SK-N-SH (cell line): ENCODE measurements at places on chromosomes 7 and 10. TPM values are rescaled to one million over a fixed set of nuclear protein-coding genes. Genes with fewer than 3 reads are reported as not detected.

DNA sequence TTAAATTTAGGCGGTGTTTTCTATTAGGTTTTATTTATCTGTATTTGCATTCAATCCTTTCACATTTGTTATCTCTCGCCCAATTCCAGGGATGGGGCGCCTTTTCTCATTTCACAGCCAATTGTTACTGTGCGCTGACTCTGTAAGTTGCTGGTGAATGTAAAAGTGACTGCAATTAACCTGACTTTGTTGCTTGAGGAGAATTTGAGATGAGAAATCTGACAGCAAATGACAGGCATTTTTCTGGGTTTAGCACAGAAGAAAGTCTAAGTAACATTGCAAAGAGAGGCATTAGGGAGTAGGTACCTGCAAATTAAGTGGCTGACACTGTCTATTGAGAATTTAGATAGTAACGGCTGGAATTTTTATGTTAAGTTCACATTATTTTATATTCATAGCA lies 16.6 kb downstream of the FOXP2 start:
- no peaks in the 10 kb centered on the region for H3K4me1 ChIP-seq
- H3K4me3 ChIP-seq = no peak overlapping the region
- no peaks in the 10 kb centered on the region for H3K36me3 ChIP-seq

DNA sequence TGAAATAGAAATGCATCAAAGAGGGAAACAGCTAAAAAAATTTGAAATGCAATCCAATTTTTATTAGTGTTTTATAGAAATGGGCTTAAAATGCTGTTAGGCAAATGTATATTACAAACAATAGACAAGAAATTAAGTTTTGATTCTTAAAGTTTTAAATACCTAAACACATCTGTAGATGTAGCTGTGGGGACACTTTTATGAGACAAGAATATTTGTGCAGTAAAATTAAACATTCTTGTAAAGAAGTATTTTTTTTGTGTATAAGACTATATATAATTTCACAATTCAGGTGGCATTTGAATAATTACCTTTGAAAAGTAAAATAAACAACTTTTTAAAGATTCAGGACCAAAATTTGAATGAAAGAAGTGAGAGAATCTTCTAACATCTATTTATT lies 1015.9 kb downstream of the REEP3 start:
- no peak overlapping the region for H3K4me3 ChIP-seq
- H3K4me1 ChIP-seq = no peaks in the 10 kb centered on the region
- H3K27me3 ChIP-seq = no peaks in the 10 kb centered on the region

- no peak overlapping the region for H3K4me3 ChIP-seq
- DNase-seq = peak; percentile 56
- H3K27ac ChIP-seq = no peak overlapping the region
- no peaks in the 10 kb centered on the region for H3K27me3 ChIP-seq
These were observed 418.3 kb downstream of the PAXIP1 start for GRCh38 chr7:154584352-154585252.

DNA sequence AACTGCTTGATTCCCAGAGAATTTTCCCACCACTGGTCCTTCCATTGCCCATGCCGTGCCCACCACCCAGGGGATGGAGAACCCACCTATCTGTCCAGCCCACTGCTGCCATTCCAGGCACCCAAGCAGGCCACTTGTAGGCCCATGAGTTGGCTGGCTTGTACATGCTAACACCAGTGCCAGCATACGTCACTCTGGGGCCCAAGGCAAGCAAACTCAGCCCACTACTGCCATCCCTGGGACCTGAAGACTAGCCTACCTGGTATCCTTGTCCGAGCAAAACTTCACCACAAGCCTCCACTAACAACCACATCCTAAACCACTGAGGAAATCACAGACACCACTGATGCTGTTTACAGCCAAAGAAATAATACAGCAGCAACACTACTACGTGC lies 44.7 kb upstream of the CDK6 start:
- H3K4me3 ChIP-seq = no peak overlapping the region
- no peak for DNase-seq
- H3K27ac ChIP-seq = no peak overlapping the region

- H3K27ac ChIP-seq = no peak overlapping the region
- DNase-seq = no peak
- H3K4me1 ChIP-seq = no peaks in the 10 kb centered on the region
- no peaks in the 10 kb centered on the region for H3K27me3 ChIP-seq
- H3K36me3 ChIP-seq = no peaks in the 10 kb centered on the region
These were observed 19.0 kb downstream of the TMEM236 start for GRCh38 chr10:17771017-17771416.

GRCh38 chr10:57188846-57189245 lies 827.8 kb upstream of the ZWINT start:
- DNase-seq = no peak
- no peak overlapping the region for H3K27ac ChIP-seq
- H3K27me3 ChIP-seq = no peaks in the 10 kb centered on the region
- H3K36me3 ChIP-seq = no peaks in the 10 kb centered on the region
- H3K4me3 ChIP-seq = no peak overlapping the region
- H3K4me1 ChIP-seq = no peaks in the 10 kb centered on the region

GRCh38 chr7:82284936-82285519 lies 158.5 kb downstream of the CACNA2D1 start:
- no peak overlapping the region for H3K27ac ChIP-seq
- no peak overlapping the region for H3K4me3 ChIP-seq

- no peaks in the 10 kb centered on the region for H3K36me3 ChIP-seq
- H3K27ac ChIP-seq = no peak overlapping the region
- H3K27me3 ChIP-seq = no peaks in the 10 kb centered on the region; the same call in 1 of the 2 replicates
- H3K4me1 ChIP-seq = peaks cover 4% of the 10 kb centered on the region; the same call in 1 of the 2 replicates
These were observed 81.5 kb downstream of the FRMPD2 start for GRCh38 chr10:48192881-48193450.

DNA sequence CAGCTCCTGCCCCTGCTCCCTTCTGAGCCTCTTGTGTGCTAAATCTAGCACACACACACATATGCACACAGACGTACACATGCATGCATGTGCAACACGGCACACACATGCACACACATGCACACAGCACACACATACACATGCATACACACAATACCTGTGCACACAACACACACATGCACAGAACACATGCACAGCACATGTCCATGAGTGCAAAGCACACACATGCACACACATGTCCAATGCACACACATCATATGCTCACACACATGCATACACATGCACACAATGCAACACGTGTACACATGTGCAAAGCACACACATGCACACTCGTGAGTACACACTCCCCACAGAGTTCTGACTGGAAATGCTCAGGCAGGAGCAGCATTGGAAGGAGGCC lies 115.0 kb downstream of the WDR37 start:
- H3K27me3 ChIP-seq = no peaks in the 10 kb centered on the region
- H3K4me3 ChIP-seq = no peak overlapping the region
- DNase-seq = no peak
- H3K27ac ChIP-seq = no peak overlapping the region
- H3K36me3 ChIP-seq = no peaks in the 10 kb centered on the region

DNA sequence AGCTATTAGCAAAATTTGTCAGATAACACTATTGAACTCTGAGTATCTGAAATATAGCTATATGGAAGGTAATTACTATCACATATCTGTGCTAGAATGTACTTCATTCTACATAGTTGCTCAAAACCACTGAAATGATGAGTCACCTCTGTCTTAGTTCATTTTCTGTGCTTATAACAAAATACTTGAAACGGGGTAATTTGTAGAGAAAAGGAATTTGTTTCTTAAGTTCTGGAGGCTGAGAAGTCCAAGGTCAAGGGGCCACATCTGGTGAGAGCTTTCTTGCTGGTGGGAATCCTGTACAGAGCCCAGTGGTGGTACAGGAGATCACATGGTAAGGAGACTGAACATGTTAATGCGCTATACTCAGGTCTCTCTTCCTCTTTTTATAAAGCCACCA lies 41.9 kb upstream of the TNKS2 start:
- H3K27me3 ChIP-seq = no peaks in the 10 kb centered on the region
- no peaks in the 10 kb centered on the region for H3K36me3 ChIP-seq
- no peak for DNase-seq
- no peak overlapping the region for H3K27ac ChIP-seq
- no peak overlapping the region for H3K4me3 ChIP-seq

DNA sequence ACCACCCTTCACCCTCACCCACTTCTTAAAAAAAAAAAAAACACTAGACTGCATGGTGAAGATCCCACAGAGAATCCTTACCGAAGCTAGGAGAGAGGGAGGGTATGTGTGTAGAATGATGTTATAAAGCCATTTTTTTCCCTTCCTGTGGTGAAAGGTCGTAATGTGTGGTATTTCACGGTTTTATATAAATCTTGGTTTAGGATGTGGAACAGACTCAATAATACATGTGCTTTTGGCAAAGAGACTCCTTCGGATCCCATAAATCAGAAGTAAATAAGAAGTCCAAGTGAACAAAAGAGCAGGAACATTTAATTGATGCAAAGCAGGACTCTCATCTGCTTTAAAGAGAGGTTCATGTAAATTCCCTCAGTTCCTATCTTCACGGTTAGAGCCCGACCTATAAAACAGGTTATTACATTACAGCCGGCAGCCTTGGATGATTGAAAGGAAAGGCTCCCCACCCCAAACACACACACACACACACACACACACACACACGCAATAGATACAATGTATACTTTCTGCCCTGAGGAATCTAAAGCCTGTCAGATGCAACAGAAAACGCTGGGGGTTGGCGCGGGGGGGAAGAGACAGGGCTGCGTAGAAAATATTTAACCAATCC lies 8.8 kb downstream of the DLX5 start:
- H3K4me1 ChIP-seq = no peaks in the 10 kb centered on the region; the same call in 1 of the 2 replicates
- H3K36me3 ChIP-seq = no peaks in the 10 kb centered on the region; the same call in 1 of the 2 replicates
- no peak for DNase-seq
- peak overlapping the region; percentile 53; the same call in 1 of the 2 replicates for H3K4me3 ChIP-seq
- H3K27ac ChIP-seq = no peak overlapping the region

GRCh38 chr10:75195035-75195763 lies 15.4 kb upstream of the VDAC2 start:
- H3K36me3 ChIP-seq = no peaks in the 10 kb centered on the region
- no peak overlapping the region for H3K4me3 ChIP-seq
- no peak for DNase-seq
- no peaks in the 10 kb centered on the region for H3K27me3 ChIP-seq
- no peak overlapping the region for H3K27ac ChIP-seq
- H3K4me1 ChIP-seq = no peaks in the 10 kb centered on the region

GRCh38 chr7:49638166-49638565 lies 135.3 kb upstream of the VWC2 start:
- no peaks in the 10 kb centered on the region for H3K27me3 ChIP-seq
- no peak for DNase-seq
- no peak overlapping the region for H3K27ac ChIP-seq
- H3K4me3 ChIP-seq = no peak overlapping the region
- H3K4me1 ChIP-seq = no peaks in the 10 kb centered on the region

GRCh38 chr10:68332259-68333057 lies at the start of gene PBLD:
PBLD (minus strand) TSS chr10:68332928; CDS start chr10:68306844, 26,084 bp downstream.
- H3K27ac ChIP-seq = peak within 1 kb of the TSS; percentile 98
- peaks cover 37% of the 10 kb centered on the region for H3K4me1 ChIP-seq
- peak; percentile 72 for DNase-seq
- H3K4me3 ChIP-seq = peak within 1 kb of the TSS; percentile 85
- no peaks in the 10 kb centered on the region for H3K27me3 ChIP-seq
- H3K36me3 ChIP-seq = peaks cover 19% of the 10 kb centered on the region

WNT16 gene
- 0.05 and 0.10 TPM in 2 replicates for polyA plus RNA-seq

MACC1 gene
- polyA plus RNA-seq = not detected in 2 replicates

UNCX gene
- polyA plus RNA-seq = not detected in 2 replicates

GPR146 gene
- 1.4 and 2.0 TPM in 2 replicates for polyA plus RNA-seq

TET1 gene
- polyA plus RNA-seq = 0.38 and 0.44 TPM in 2 replicates

HOXA9 gene
- polyA plus RNA-seq = not detected in 2 replicates

ARF5 gene
- polyA plus RNA-seq = 466 and 562 TPM in 2 replicates

ADRA2A gene
- polyA plus RNA-seq = 0.02 TPM in 1 of 2 replicates, not detected in the other
